Ovary (tissue), 10 donors: ENCODE measurements at places on chromosomes 5 and 9. TPM values are rescaled to one million over a fixed set of nuclear protein-coding genes. Genes with fewer than 3 reads are reported as not detected.

STK32A gene
- total RNA-seq, result 9.0 TPM

ANKRD20A1 gene
- total RNA-seq, result 1.2 TPM

TEK gene
- 2.0 TPM for total RNA-seq

CTNND2 gene
- 1.7 TPM for total RNA-seq

C9orf153 gene
- not detected for total RNA-seq

HAVCR2 gene
- total RNA-seq, result 2.0 TPM

VCP gene
- total RNA-seq, result 160 TPM

ZSWIM6 gene
- total RNA-seq, result 8.7 TPM

GRCh38 chr9:97534961-97535594, 33.6 kb downstream of the TMOD1 start:
- no peak for DNase-seq

- DNase-seq, result no peak
Observed at GRCh38 chr5:142153674-142154448, 45.3 kb downstream of the NDFIP1 start.

DNA sequence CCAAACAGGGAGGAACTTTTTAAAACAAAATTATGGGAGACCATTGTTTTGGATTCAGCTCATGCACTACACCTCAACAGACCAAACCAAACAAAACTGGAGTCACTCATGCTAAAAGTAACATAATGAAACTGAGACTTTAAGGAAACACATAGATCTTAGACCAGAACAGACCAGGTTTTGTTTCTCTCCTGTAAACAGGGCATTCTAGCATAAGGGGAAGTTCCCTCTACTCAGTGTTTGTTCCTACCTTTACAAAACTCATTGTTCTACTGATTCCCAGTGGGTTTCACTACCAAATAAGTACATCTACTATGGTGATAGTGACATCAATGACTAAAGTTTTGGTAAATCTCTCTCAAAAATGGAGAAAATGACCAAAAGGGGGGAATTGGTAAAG, 1103.6 kb upstream of the EDIL3 start:
- no peak for DNase-seq

DNA sequence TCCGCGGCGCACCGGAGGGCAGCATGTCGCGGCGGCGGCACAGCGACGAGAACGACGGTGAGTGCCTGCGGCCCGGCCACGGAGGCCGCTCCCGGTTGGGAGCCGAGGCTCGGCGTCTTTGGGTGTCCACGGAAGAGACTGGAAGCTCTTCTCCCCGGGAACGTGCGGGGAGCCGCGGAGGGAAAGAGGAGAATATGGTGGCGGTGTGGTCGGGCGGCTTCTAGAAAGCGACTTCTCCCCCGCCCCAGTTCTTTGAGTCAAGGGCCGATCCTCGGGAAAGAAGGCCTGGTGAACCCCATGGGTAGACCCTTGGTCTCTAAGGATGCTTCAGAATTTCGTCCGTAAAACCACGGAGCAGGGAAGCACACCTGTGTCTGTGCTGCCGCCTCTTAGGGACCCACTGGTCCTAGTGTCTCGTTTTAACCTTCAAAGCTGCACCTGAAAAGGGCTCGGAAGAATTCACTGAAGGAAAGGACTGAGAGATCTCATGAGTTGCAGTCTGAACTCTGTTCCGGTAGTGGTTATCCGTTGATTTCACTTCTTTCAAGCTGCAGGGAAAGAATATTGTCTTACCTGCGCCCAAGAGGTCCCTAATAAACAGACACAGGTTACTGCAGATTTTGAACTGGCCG, 354 bp downstream of the NCBP1 start:
- DNase-seq, result no peak

GRCh38 chr5:120817044-120817985, 353.2 kb downstream of the PRR16 start:
- no peak for DNase-seq

GRCh38 chr9:18331310-18331684, 142.7 kb upstream of the ADAMTSL1 start:
- no peak for DNase-seq

GRCh38 chr9:84862308-84862707, 192.8 kb downstream of the NTRK2 start:
- DNase-seq, result no peak

- no peak for DNase-seq
Observed at GRCh38 chr5:34037726-34038125, 5.3 kb downstream of the C1QTNF3 start.

DNA sequence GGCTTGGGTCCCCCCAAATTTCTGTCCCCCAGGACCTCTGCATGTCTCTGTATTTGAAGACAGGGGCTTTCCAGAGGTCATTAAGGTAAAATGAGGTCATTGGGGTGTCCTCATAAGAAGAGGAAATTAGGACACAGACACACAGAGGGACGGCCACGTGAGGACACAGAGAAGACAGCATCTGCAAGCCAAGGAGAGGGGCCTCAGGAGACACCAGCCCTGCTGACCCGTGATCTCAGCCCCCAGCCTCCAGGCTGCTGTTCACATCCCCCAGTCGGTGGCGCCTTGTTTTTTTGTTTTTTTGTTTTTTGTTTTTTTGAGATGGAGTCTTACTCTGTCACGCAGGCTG, 1.2 kb upstream of the CCDC183 start:
- DNase-seq, result no peak

- no peak for DNase-seq
Observed at GRCh38 chr5:133846478-133847226, 121.8 kb downstream of the C5orf15 start.

GRCh38 chr5:39599721-39600431, 175.1 kb upstream of the DAB2 start:
- no peak for DNase-seq

GRCh38 chr9:27348785-27349697, 52.1 kb upstream of the EQTN start:
- DNase-seq, result no peak

DNA sequence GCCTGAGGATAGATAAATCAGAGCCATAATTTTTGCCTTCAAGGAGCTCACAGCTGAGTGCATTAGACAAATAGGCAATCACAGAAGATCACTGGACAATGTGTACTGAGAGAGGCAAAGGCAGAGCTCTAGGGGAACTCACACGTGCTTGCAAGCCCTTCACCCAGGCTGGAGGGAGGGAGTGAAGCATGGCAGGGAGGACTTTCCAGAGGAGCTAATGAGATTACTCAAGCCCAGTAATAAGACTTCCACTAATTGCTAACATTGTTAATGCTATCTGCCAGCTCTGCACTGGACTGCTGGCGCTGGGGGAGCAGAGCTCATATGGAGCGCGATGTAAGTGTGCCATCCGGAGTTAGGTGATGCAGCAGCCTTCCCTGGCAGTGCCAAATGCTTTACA, 408.4 kb downstream of the NTRK2 start:
- no peak for DNase-seq

- DNase-seq, result no peak
Observed at GRCh38 chr5:179606071-179606909, 17.2 kb downstream of the HNRNPH1 start.

GRCh38 chr5:173069671-173070070, 13.5 kb downstream of the CREBRF start:
- DNase-seq, result no peak

GRCh38 chr9:134135343-134136117, at the start of gene WDR5:
Gene WDR5, plus strand, starts transcription at chr9:134136082. Its CDS starts 3,796 bp downstream, at chr9:134139878.
- DNase-seq, result peak; percentile 94
